ENCODE measurements at places on chromosomes 4 and X.

GRCh38 chr4:108292229-108292628 lies 123.5 kb upstream of the LEF1 start:
- DNase-seq: no peak

- DNase-seq: no peak
Measured at GRCh38 chr4:10963958-10964703, 279.6 kb upstream of the CLNK start.

- DNase-seq: no peak
Measured at GRCh38 chrX:36436361-36436760, 516.8 kb downstream of the CFAP47 start.

- DNase-seq: no peak
Measured at GRCh38 chr4:121597346-121597934, 99.3 kb downstream of the ANXA5 start.

GRCh38 chrX:70470850-70471289 lies 26.2 kb downstream of the DLG3 start:
- no peak for DNase-seq

DNA sequence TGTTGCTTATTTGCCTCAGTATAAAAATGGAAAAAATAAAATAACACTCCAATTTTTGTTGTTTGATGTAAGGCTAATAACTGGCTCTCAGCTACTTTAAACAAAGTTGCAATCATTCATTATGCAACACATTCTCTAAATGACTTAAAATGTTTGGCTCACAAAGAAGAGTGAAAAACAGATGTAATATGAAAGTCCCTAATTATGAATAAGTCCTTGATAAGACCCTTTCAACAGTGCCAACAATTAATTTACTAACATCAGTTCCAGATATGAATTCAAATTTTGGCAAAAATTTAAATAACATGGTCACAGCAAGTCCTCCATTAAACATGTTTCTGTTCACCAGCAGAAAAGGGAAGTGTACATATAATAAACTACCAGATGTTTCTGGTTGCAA lies 69.8 kb downstream of the PAPSS1 start:
- DNase-seq: no peak

DNA sequence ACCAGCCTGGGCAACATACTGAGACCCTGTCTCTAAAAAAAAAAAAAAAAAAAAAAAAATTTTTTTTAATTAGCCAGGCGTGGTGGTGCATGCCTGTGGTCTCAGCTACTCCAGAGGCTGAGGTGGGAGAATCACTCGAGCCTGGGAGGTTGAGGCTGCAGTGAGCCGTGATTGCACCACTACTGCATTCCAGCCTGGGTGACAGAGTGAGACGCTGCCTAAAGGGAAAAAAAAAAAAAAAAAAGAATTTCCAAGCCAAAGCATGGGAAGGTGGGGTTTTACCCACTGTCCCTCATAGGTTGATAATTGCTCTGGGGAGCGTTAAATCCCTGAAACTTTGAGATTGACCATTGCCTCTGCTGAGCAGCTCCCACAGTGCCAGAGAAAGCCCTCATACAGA lies 427.5 kb downstream of the BCOR start:
- no peak for DNase-seq

DNA sequence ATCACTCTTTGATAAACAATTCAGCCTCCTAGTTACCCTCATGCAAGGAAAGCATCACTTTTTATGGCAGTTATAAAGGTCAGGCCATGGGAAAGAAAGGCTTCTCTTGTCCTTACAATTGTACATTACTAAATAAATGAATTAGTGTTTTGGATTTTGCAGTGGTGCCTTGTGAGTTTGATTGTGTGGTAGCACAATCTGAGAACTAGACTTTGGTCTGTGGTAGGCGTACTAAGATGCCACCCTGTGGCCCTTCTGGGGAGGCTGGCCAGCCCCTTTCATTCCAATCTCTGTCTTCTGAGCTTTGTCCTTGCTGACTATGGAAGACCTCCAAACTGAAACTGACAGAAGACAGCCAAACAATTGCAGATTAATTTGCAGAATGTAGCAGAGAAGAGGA lies 14.6 kb upstream of the HNRNPD start:
- no peak for DNase-seq

GRCh38 chr4:184684491-184685189 lies 35.1 kb downstream of the PRIMPOL start:
- no peak for DNase-seq

- no peak for DNase-seq
Measured at GRCh38 chr4:175234162-175234561, 316.0 kb downstream of the ADAM29 start.

GRCh38 chrX:106341823-106342222 lies 173.7 kb downstream of the PWWP3B start:
- no peak for DNase-seq

GRCh38 chr4:82124932-82125786 lies 248.6 kb downstream of the HNRNPD start:
- DNase-seq: no peak

DNA sequence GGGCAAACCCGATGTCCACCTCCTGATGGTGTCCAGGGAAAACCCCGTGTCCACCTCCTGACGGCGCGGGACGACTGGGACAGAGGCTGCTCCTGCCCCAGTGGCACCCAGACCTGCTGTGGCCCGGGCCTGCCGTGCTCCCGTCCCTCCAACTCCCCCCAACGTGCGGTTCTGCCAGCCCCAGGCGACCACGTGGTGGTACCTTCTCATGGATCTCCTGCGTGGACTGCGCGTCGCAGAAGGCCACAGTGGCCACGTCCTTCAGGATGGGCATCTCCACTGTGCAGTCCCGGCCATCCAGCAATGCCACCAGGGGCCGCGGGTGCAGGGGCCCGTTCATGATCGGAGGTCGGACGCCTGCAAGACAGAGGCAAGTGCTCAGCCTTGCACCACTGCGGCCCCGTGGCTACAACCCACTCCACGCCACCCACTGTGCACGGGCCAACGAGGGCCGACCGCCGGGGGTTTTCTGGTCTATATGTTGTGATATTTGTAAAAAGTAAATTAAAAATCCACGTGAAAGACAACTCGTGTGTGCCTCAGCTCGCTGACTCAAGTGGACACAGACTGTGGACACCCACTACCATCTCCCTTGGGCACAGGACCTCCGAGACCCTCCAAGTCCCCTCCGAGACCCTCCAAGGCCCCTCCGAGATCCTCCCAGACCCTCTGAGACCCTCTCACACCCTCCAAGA lies 10.8 kb downstream of the CTBP1 start:
- no peak for DNase-seq

- no peak for DNase-seq
Measured at GRCh38 chrX:20019672-20020365, 29.0 kb upstream of the BCLAF3 start.

GRCh38 chr4:46329118-46329976 lies 60.6 kb downstream of the GABRA2 start:
- DNase-seq: no peak

GRCh38 chr4:26723216-26723615 lies 137.4 kb upstream of the STIM2 start:
- DNase-seq: no peak

GRCh38 chrX:96987228-96987627 lies 103.5 kb downstream of the RPA4 start:
- DNase-seq: no peak

DNA sequence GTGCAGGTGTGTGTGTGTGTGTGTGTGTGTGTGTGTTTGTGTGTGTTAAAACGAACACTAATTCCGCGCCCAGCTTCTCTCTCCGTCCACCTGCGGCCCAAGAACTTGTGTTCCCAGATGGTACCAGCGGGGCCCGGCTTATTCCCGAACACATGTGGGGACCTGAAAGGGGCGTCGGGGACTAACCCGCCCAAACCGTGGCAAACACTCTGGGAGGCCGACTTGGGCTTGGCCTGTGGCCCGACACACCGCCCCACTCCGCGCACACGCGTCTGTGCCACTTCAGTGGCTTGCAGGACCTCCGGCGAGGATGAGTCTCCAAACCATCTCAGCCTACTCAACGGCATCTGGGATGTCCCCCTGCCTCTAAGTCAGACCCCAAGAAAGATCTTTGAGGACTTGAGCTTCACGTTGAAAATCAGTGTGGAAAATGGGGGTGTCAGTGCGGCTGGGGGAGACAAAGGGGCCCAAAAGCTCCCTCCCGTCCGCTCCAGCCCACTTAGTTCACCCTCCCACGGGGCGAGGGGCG lies 790 bp upstream of the HHIP start:
- no peak for DNase-seq

DNA sequence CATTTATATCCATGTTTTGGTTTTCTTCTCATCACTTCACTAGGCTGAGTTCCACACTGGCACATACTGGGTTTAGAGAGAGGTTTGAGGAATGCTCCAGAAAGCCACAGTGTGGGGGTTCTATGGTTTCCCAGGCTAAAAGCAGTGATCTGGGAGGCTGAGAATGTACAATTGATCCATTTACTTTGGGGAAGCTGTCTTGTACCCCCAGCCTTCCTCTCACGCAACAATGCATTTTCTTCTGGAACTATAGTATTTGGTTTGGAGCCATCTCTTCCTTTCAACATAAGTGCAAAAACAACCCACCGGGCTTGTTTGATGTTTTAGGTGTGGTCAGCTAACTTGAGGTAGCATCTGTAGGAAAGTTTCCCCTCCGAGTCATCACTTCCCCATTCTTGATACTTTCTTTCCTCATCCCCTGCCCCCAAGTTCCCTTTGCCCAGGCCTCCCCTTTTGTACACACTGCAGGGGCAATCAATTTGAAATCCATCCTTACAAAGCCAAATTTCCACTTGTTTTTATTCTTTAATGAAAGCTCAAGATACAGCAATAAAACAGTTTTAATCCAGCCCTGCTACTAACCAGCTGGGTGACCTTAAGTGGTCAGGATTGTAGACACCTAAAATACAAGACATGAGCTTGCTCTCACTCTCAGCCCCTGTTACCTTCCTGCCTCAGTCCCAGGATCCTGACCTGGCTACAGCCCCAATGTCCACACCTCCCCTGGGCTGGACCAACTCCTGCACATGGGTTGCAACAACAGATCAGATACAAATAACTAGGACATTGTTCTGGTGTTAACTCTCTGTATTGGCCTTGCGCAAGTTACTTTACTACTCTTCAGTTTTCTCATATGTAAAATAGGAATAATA lies 109.2 kb downstream of the FHDC1 start:
- DNase-seq: no peak

GRCh38 chr4:117550085-117550484 lies 464.7 kb upstream of the TRAM1L1 start:
- DNase-seq: no peak

DNA sequence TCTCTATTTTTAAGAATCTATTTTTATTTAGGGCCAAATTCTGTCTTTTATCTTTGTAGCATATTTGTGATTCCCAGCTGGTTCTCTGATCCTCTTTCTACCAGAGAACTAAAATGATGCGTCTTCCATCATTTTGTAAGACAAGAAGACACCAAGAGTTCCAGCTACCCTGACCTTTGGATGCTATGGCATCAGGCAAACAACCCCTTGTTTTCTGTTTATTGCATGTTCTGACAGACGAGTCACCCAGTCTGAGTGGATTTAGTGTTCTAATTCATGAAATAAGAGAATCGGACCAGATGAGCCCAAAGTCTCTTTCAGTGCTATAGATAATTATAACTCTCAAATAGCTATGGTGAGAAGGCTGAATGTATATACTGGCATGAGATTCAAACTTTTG lies 69.7 kb downstream of the ZFYVE28 start:
- no peak for DNase-seq

DNA sequence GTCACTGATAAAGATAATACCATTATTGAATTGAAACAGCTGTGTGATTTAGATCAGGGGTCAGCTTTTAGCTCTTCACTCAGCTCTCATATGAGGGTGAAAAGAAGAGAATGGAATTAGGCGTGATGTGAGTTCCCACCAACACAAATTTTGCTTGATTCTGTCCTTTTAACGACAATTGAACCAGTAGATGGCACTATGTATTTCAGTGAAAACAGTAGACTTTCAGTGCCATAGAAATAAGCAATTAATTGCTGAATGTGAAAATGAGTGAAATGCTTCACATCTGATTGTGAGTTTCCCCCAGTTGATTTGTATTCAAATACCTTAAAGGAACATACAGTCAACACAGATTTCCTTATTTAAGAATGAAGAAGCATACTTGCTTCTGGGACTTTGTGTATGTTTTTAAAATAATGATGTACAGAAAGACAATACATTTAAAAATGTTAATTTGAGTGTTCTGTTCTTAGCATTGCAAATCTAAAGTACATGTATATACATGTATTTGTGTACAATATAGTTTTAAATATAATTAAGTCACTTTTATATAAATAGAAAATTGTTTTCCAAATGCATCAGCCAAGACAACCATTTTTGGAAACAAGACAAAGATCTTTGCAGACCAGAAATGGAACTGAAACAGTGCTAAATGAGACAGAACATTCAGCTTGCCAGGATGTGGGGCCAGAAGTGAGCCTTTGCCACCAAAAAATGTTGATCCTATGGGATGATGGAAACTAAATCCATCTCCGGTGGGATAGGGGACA lies 178.8 kb downstream of the SNCA start:
- no peak for DNase-seq

- DNase-seq: no peak
Measured at GRCh38 chrX:858542-859078, 228.0 kb downstream of the SHOX start.

All from stimulated activated naive CD4-positive, alpha-beta T cell treated with Interleukin-2 at 50 U/mL for 16 hours (primary cell).